Right ventricle myocardium inferior (tissue), 1 donor: ENCODE measurements at places on chromosomes 12 and 14. TPM values are rescaled to one million over a fixed set of nuclear protein-coding genes. Genes with fewer than 3 reads are reported as not detected.

- DNase-seq: no peak
These were observed 120.9 kb downstream of the SLC38A6 start for GRCh38 chr14:61101803-61102548.

The PPP4R4 gene
- 0.16 TPM for total RNA-seq

DNA sequence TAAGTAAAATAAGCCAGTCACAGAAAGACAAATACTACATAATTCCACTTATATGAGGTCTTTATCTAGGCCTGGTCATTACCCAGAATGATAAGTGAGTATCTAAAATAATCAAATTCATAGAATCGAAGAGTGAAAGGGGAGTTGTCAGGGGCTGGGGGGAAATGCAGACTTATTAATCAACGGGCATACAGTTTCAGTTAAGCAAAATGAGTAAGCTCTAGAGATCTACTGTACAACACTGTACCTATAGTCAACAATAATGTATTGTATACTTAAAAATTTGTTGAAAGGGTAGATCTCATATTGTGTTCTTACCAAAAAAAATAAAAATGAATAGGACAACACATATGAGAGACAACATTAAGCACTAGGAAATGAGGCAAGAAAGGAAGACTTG, 13.3 kb downstream of the BTBD7 start:
- no peak for DNase-seq

- DNase-seq: no peak
These were observed 17.1 kb upstream of the ATXN2 start for GRCh38 chr12:111616177-111616623.

- no peak for DNase-seq
These were observed 188.1 kb downstream of the IPO8 start for GRCh38 chr12:30507576-30507975.

The CLEC7A gene
- 3.1 TPM for total RNA-seq

The KRT80 gene
- total RNA-seq: not detected

DNA sequence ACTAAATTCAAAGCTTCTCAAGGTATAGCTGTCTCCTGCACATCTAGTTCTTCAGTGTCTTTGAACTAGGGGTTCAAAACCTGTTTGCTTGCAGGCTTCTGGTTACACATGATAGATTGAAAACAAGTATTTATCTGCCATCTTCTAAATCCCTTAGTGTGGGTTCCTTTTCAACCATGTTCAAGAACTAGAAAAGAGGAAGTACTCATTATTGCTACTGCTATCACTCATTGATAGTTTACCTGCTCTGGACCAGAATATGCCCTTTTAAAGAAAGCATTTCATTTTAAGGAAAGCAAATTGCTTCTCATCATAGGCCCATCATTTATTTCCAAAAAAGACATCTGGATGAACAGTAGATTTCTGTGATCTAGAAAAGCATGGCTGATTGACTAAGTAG, 37.1 kb upstream of the VSX2 start:
- DNase-seq: no peak

The AGAP2 gene
- total RNA-seq: 7.8 TPM

DNA sequence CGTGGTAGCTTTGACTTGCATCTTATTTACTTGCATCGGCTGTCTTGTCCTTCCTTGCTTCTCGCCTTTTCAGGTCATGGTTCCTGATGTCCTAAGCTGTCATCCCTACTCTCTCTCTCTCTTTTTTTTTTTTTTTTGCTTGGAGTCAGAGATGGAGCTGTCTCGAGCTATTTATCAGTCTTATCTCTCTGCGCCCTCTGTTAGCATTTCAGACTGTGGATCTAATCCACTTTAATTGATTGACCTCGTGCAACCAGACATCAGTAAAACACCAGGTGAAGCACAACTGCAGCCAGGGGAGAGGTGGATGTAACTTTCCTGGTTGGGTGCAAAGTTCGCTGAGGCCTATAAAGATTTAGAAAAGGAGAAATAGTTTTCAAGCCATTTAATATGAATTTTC, 554.8 kb downstream of the DIO2 start:
- no peak for DNase-seq

The SIX6 gene
- total RNA-seq: not detected

DNA sequence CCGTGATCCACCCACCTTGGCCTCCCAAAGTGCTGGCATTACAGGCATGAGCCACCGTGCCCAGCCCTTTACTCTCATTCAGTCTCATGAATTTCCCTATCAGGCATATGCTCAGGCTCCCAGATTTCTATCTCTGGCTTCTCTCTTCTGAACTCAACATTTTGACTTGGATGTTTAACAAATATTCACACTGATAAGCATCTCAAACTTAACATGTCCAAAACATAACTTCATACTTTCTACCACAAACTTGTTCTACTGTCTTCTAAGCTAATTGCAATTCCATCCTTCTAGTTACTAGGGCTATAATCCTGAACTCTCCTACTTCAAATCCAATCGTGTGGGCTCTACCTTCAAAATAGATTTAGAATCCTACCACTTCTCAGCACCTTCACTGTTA, 73.9 kb upstream of the PAWR start:
- DNase-seq: no peak

DNA sequence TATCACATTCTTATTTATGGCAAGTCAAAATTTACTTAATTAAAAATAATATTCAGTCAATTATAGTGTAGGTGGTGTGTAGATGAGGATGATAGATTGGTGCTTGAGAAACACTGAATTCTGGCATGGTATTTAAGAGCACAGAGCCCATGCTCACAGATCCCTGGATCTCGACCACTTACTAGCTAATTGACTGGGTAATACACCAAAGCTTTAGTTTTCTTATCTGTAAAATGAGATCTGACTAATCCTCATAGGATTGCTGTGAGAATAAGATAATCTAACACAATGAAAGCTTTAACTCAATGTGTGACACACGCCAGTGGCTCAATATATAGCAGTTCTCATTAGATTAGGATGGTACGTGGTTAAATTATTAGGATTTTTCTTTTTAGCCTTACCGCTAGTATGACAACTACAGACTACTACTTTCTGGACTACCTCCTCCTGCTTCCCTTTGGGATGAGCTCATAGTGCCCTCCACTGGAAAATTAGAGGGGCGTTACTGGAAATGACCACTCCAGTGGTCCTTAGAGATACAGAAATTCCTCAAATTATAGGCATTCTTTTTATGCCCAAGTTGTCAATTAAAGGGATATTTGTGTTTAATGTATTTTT, 482.8 kb upstream of the TBX3 start:
- no peak for DNase-seq

The INHBE gene
- not detected for total RNA-seq

GRCh38 chr12:120215766-120216735, 15.1 kb upstream of the RPLP0 start:
- no peak for DNase-seq

- peak; percentile 55 for DNase-seq
These were observed 19.9 kb downstream of the JAG2 start for GRCh38 chr14:105148604-105149145.

- DNase-seq: no peak
These were observed 259.6 kb upstream of the TMTC1 start for GRCh38 chr12:30043151-30043847.

DNA sequence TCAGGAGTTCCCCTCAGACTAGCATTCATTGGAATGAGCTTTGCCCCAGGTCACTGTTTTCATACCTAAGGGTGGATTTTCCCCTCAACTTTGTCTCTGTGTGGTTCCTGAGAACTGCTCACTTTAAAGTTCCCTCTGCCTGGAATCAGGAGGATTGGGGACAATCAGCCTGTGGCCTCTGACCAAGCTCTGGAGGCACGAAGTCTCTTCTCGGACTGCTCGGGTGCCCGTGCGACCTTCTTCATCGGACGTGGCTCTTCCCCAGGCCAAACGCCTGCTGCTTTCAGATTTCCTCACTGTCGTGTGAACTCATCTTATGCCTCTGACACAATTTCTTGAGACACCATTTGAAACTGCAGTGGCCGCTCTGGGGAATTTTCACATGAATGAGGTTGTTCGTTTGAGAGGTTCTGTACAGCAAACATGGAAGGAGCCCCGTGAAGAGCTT, 153.7 kb upstream of the PZP start:
- no peak for DNase-seq

The SMOC1 gene
- total RNA-seq: 1.2 TPM

DNA sequence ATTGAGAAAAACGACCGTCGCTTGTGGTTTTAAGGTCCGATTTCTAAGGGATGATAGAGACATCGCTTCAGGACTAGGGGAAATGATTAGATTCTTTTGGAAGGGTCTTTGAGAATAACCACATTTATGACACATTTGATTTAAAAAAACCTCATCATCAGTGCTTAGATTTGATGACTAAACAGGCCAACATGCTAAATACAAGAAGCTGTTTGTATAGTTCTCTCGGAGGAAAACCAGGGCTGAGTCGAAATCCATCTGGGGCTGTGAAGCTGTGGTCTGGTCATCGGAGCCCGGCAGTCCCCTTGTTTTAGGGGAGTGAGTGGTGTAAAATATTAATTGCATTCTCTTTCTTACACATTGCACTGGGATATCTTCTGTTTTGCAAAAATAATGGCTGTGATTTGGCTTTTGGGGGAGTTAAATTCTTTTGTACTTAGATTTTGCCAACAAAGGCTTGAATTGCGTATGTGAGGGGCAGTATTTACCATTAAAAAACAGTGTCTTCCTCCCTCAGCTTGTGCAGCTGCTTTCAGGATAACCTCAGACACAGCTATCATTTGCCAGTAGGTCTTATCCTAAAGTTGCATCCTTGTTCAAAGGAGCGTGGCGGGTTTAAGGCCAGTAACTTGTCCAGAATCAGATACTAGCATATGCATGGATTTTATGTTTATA, 550 bp downstream of the GNG2 start:
- DNase-seq: no peak

GRCh38 chr12:106131676-106132075, 7.1 kb downstream of the NUAK1 start:
- DNase-seq: no peak

DNA sequence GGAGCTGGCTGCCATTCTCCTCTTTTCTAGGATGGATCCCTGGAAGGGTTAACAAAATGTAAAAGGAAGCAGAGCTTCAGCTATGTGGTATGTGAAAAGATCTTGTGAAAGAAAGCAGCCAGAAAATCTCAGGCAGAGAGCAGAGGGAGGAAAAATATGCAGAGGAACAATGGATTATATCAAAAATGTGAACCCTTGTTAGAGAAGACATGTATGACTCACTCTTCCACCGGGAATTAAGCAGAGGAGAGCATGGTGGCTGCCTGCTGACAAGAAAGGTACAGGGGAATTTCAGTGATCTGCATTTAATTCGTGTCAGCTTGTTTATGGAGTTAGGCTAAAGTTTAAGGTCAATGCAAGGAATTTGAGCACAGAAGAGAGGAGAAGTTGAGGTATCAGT, 46.3 kb downstream of the KCNA1 start:
- no peak for DNase-seq

The SERPINA9 gene
- not detected for total RNA-seq

The NCKAP5L gene
- total RNA-seq: 32.7 TPM

- no peak for DNase-seq
These were observed 107.2 kb upstream of the FGD4 start for GRCh38 chr12:32292151-32292550.

DNA sequence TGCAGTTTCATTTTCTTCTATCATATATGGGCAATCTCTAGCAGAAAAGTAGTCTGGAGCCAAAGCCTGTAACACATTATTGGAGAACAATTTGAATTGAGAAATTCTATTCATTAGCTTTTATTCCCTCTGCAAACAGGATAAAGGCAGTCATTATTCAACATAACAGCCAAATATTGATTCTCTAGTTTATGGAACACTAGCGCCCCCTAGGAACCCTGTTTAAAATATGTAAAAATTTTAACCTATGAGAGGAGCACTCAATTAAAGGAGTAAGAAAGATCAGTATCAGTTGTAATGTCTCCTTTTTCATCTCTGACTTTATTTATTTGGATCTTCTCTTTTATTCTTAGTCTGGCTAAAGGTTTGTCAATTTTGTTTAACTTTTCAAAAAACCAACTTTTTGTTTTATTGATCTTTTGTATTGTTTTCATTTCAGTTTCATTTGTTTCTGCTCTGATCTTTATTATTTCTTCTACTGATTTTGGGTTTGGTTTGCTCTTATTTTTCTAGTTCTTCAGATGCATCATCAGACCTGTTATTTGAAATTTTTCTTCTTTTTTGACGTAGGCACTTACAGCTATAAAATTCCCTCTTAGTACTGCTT, 4.8 kb upstream of the LMNTD1 start:
- no peak for DNase-seq

The CLMN gene
- total RNA-seq: 7.6 TPM

GRCh38 chr14:30610787-30611343, 11.3 kb upstream of the SCFD1 start:
- peak; percentile 75 for DNase-seq

The CELA1 gene
- not detected for total RNA-seq

GRCh38 chr14:61472011-61472672, 150.8 kb downstream of the PRKCH start:
- DNase-seq: no peak

DNA sequence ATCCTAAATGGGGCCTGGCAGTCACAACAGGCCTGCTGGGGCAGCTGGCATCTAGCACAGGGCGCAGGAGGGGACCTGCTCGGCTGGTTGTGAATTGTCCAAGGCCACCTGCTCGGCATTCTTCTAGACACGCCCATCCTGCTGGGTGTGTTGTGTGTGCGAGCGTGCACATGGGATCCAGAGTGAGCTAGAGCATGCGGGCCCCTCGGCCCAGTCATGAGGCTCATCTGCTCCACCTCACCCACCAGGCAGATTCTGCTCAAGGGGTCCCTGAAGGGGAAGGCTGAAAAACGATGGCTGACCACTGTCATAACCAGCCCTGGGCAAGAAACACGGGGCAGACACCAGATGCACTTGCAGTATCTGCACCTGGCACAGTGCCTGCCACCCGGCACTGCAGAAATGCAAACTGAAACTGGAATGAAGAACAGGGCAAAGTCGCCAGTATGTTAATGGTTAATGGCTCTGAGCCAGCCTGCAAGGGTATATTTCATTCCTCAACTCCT, 31.8 kb downstream of the MAX start:
- DNase-seq: no peak

GRCh38 chr12:116143909-116144308, 133.6 kb downstream of the MED13L start:
- DNase-seq: no peak

DNA sequence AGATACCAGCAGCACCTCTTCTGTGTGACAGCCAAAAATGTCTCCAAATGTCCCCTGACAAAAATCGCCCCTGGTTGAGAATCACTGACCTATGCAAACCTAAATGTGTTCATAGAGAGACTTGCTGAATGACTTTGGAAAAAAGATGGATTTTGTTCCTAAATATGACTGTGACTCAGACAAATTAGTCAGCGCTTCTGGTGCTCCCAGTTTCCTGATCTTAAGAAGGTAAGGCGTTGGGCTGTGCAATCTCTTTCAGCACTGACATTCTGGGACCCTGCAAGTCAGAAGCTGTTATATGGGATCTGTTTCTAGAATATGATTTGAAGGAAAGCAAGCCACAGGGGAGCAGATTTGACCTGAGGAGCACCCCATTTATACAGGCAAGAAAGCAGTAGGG, 90.6 kb upstream of the PWP1 start:
- no peak for DNase-seq

The CRIP1 gene
- total RNA-seq: 82.0 TPM

GRCh38 chr14:72120315-72120714, 188.1 kb downstream of the RGS6 start:
- DNase-seq: no peak
